ENCODE measurements at places on chromosomes 4 and X. TPM values are rescaled to one million over a fixed set of nuclear protein-coding genes. Genes with fewer than 3 reads are reported as not detected.
A peak's percentile ranks its signal among the peaks of the same experiment; 100 is the strongest.

DNA sequence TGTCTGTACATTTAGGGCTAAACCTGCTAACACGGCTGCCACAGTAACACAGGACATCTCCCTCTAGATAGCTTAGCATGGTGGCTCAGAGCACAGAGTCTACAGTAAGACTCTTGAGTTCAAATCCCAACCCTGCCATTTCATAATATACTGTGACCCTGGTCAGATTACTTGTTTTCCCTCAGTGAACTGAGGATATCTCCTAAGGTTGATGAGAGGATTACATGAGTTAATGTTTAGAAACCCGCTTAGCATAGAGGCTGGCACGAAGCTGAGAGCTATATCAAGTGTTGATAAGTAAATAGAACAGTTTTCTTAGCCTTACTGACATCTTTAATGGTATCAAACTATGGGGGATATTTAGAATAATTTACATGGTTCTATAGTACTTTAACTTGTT lies 37.2 kb downstream of the CASP3 start:
- DNase-seq = no peak

The IL15 gene
- 2.3 TPM for total RNA-seq

- DNase-seq = no peak
Observed at GRCh38 chrX:67500617-67501016, 43.2 kb upstream of the AR start.

DNA sequence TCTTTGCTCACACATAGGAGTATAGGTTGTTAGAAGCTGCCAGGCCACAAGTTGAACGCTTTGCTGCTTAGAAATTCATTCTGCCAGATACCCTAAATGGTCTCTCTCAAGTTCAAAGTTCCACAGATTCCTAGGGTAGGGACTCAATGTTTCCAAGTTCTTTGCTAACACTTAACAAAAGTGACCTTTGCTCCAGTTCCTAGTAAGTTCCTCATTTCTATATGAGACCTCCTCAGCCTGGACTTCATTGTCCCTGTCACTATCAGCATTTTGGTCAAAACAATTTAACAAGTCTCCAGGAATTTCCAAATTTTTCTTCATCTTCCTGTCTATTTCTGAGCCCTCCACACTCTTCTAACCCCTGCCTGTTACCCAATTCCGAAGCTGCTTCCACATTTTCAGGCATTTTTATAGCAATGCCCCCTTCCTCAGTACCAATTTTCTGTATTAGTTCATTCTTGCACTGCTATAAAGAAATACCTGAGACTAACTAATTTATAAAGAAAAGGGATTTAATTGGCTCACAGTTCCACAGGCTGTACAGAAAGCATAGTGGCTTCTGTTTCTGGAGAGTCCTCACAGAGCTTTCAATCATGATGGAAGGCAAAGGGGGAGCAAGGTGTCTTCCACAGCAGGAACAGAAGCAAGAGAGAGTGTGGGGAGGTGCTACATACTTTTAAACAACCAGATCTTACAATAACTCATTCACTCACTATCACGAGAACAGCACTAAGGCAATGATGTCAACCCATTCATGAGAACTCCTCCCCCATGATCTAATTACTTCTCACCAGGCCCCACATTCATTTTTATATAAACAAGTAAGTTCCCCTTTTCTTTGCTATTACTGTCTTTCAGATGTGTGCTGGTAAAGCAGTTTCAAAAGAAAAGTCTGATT lies 11.5 kb upstream of the TLR1 start:
- DNase-seq = no peak

DNA sequence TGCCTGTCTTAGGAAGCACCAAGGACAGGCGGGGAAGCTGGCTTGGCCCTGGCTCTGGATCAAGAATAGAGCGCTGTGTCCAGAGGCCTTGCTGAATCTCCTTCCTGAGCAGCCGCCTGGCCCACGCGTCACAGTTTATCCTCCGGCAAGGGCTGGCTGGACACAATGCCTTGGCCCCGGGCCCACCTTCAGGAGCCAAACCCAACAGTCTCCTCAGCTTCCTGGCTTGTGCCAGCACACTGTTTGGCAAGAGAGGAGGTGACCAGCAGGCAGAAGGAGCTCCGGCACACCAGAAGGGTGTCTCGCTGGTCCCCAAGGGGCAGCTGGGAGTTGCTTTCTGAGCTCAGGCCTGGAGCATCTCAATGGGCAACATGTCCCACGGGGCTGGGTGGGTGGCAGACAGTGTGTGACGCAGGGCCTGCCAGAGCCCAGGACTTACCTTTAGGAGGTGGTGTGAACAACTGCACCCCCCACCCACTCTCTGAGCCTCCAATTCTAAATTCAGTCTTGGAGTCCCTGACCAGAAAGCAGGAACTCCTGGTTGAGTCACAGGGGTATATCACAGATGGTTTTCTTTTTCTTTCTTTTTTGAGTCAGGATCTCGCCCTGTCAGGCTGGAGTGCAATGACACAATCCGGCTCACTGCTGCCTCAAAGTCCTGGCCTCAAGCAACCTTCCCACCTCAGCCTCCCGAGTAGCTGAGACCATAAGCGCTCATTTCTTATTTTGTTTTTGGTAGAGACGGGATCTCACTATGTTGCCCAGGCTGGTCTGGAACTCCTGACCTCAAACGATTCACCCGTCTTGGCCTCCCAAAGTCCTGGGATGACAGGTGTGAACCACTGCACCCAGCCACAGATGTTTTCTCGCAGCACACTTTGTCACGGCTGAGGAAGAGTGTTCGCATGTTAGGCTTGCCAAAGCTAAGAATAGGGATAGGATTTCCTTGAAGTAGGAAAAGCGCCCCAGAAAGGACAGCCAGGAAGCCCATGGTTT lies 361.2 kb downstream of the BCOR start:
- DNase-seq = peak; percentile 89

- no peak for DNase-seq
Observed at GRCh38 chr4:61374447-61374891, 174.3 kb downstream of the ADGRL3 start.

The TBC1D8B gene
- 1.0 TPM for total RNA-seq

The REPS2 gene
- total RNA-seq = 0.84 TPM
